Breast epithelium (tissue), 4 donors: ENCODE measurements at places on chromosomes 4 and X.
A peak's percentile ranks its signal among the peaks of the same experiment; 100 is the strongest.

- DNase-seq: no peak
- no peak overlapping the region for H3K27ac ChIP-seq
- no peaks in the 10 kb centered on the region for H3K27me3 ChIP-seq
- H3K36me3 ChIP-seq: no peaks in the 10 kb centered on the region
- no peaks in the 10 kb centered on the region for H3K4me1 ChIP-seq
These were observed 155.7 kb downstream of the PAPSS1 start for GRCh38 chr4:107564326-107564725.

DNA sequence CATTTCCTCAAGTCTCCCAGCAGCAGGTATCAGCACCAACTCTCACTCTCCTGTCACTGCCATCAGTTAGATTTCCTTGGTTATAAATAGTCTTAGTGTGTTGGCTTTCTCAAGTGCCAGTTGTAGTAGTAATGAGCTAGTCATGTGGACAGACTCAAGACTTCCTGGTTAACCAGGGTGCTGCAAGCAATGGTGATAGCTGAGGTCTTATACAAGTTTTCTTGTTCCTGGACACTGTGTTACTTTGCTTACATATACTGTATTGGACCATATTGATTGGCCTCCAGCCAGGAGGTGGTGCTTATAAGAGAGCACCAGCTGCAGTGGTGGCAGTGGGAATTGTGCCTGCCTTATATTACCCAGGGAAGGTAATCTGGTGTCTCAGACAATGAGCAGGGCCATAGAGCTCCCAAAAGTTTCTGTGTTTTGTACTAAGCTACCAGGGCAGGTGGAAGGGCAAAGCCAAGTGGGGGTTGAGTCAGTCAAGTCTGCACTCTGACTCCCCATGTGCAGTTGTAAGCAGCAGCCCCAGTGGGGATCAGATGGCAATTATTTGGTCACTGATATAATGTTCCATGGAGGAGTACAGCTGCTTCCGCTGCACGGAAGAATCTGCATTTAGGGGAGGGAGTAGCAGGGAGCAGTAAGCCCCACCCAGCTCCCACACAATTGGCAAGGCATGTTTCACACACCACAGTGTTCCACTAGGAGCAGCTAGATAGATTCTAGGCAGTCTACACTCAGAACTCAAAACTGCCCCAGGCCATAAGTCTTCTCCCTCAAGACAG lies 24.1 kb upstream of the ZDHHC15 start:
- H3K4me1 ChIP-seq: no peaks in the 10 kb centered on the region
- DNase-seq: no peak
- H3K36me3 ChIP-seq: no peaks in the 10 kb centered on the region
- H3K4me3 ChIP-seq: no peak overlapping the region
- H3K27me3 ChIP-seq: peaks cover 33% of the 10 kb centered on the region
- H3K27ac ChIP-seq: no peak overlapping the region

DNA sequence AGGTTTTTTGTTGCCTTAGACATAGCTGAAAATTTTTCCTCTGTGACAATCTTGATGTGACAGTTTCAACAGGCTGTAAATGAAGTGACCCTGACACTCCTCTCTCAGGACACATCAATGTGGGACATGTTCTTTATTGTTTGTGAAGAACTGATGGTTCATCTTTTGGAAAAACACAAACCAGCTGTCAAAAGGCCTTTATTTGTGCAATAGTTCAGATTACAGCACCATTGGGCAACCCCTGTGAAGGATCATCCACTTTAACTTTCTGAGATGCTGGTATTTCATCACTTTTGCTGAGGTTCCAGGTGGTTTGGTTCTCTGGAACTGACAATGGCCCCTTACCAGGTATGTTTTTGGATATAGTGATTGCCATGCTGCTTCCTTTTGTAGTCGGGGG lies 40.3 kb downstream of the OSTC start:
- H3K27me3 ChIP-seq: no peaks in the 10 kb centered on the region
- DNase-seq: no peak
- no peaks in the 10 kb centered on the region for H3K4me1 ChIP-seq
- no peaks in the 10 kb centered on the region for H3K36me3 ChIP-seq

DNA sequence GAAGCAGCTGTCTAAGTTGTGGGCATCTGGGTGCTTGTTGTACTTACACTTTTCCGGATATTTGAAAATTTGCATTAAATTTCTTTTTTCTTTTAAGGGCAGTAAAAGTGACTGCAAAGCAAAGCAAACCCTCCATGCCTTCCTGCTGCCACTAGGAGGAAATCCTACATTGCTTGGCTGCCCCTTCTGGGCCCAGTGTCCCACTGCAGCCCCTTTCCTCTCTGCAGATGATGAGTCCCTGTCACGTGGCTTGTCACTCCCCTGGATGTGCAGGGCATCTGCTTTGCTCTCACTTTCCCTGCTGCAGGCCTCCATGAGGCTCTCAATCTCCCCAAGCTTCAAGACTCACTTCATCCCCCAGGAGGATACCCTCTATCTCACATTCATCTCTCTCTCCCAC lies 12.7 kb downstream of the TSR2 start:
- no peak overlapping the region for H3K4me3 ChIP-seq
- no peaks in the 10 kb centered on the region for H3K4me1 ChIP-seq
- H3K27me3 ChIP-seq: no peaks in the 10 kb centered on the region
- H3K36me3 ChIP-seq: no peaks in the 10 kb centered on the region
- DNase-seq: no peak

- H3K27me3 ChIP-seq: no peaks in the 10 kb centered on the region
- H3K27ac ChIP-seq: no peak overlapping the region
- no peak overlapping the region for H3K4me3 ChIP-seq
- DNase-seq: no peak
- H3K36me3 ChIP-seq: no peaks in the 10 kb centered on the region
These were observed 383.7 kb upstream of the FAM241A start for GRCh38 chr4:111761531-111761930.

GRCh38 chr4:20348411-20348810 lies 96.7 kb downstream of the SLIT2 start:
- no peaks in the 10 kb centered on the region for H3K27me3 ChIP-seq
- no peak for DNase-seq
- H3K36me3 ChIP-seq: no peaks in the 10 kb centered on the region

DNA sequence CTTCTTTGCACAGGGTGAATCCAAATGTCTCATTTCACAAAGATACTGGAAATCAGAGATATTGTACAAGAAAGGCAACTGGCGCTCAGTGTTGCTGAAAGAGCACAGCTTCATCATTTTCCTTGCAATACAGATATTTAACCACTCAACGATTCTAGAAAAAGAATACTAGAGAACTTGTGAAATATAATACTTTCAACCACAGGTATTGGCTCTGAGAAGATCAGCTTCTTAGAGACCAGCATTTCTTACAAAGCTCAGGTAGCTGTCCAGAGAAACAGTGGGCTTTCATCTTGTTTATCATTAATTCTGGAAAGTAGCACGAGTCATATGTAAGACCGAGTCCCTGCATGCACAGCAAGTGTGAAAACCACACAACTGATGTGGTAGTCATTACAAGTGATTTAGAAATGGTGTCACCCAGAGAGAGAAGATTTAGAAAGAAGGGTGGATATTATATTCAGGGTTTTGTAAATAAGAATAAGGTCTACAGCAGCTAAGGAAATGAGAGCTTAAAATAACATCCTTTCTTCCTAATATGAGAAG lies 7.8 kb upstream of the PPARGC1A start:
- H3K4me3 ChIP-seq: no peak overlapping the region
- H3K27me3 ChIP-seq: no peaks in the 10 kb centered on the region
- H3K36me3 ChIP-seq: no peaks in the 10 kb centered on the region
- no peaks in the 10 kb centered on the region for H3K4me1 ChIP-seq

DNA sequence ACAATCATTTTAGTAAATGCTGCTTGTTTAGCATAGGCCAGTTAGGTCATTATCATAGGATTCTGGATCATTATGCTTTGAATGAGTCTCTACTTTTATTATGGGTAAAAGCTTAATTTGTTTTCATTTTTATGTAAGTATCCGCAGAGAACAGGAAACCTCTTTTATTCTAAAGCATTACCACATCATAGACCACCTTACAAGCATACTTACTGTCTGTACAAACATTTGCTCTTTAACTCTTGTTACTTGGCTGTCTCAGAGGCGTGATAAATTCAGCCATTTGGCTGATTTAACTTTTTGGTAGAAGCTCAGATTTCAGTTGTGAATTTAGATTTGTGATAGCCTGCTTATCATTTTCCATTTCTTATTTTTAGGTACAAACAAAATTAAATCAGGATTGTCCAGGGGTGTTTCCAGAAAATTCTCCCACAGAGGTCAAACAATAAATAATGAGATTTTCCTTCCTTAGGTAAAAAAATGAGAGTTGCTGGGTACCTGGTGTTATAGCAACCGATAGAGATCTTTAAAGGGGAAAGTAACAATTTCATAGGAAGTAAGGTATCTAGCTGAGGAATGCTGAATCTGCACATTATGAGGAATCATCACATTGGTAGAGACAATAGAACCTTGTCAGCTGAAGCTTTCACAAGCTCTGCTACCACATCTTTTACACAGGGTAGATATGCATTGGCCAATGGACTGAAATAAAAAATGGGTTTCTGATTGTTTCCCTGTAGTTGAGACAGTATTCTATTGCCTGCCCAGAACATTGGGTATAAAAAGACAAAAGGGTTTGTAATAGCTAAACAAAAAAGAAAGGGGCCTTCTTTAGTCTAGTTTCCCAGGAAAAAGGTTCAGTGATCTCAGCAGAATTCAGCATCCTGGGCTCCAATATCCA lies 62.5 kb downstream of the NDNF start:
- no peaks in the 10 kb centered on the region for H3K36me3 ChIP-seq
- no peak overlapping the region for H3K4me3 ChIP-seq
- no peak for DNase-seq

GRCh38 chr4:184400375-184400870 lies 73.9 kb downstream of the IRF2 start:
- no peaks in the 10 kb centered on the region for H3K27me3 ChIP-seq
- H3K36me3 ChIP-seq: no peaks in the 10 kb centered on the region
- peak overlapping the region; percentile 59 for H3K27ac ChIP-seq
- no peaks in the 10 kb centered on the region for H3K4me1 ChIP-seq

- H3K4me1 ChIP-seq: no peaks in the 10 kb centered on the region
- H3K36me3 ChIP-seq: no peaks in the 10 kb centered on the region
- no peaks in the 10 kb centered on the region for H3K27me3 ChIP-seq
These were observed 124.5 kb downstream of the ATXN3L start for GRCh38 chrX:13195340-13195739.
